ELF-1 (cell line): ENCODE measurements at places on chromosomes 1 and 21.
A peak's percentile ranks its signal among the peaks of the same experiment; 100 is the strongest.

GRCh38 chr1:176790786-176791185 is 327.8 kb downstream of the PAPPA2 start:
- DNase-seq, result no peak

- no peak for DNase-seq
Measured at GRCh38 chr1:44029260-44029910, 1.9 kb downstream of the SLC6A9 start.

DNA sequence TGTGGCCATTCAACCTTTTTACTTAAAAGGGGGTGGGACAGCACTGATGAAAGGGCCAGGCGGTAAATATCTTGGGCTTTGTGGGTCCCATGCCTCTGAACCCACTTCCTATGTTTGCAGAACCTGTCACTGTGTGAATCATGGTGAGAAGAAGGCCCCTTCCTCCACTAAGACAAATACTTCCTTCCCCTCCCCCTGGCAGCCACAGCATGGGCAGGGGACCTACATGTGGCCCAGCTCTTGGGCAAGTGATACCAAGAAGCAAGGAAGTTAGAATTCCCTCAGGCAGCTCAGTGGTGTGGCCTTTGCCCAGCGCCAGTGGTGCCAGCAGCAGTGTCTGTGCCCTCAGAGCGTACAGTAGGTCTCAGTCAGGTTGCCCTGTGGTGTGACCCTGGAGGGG is 168.6 kb downstream of the TRIM33 start:
- no peak for DNase-seq

DNA sequence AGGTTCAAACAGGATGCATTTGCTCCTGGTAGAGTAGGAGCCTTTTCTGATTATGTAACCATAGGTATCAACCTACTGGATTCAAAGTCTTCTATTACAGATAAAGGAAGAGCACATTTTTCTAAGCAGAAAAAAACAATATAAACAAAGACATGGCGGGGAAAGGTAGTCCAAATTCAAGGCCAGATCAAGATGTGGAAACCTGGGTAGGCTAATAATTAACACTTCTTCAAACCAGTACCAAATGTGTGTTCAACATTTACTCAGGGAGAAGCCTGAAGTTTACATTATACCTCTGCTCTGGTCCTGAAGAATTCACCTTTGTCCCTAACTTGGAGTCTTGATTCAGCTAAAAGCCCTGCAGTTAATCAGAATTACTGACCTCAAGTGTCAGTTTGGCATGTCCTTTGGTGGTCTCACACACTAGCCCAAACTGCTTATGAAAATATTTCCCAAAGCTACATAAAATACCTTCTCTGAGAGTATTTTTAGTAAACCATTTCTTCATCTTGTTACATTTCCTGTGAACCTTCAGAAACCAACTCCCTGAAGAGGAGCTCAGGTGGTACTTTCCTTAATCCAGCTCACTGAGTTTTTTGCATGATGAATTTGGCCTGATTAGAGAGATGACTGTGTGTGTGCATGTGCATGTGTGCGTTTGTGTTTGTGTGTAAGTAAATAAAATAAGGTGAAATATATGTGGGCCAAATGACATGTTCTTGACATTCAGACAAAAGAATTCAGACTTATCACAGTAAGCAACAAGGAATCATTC is 70.2 kb downstream of the TOR3A start:
- no peak for DNase-seq

- no peak for DNase-seq
Measured at GRCh38 chr1:30423570-30423969, 299.8 kb downstream of the MATN1 start.

DNA sequence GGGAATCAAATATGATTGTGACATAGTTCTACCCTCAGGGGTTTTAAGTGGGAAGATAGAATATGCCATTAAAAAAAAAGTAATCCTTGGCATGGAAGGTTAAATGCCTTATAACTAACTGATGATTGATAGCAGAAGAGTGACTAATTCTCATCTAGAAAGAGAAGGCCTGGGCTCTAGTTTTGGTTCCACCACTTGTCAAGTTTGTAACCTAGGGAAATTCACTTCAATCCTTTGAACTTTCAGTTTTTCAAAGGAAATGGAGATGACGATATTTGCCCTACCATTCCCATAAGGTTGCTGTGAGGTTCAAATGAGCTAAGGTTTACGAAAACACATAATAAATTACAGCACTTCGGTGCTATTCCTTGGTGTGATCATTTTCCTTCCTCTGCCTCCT is 88.5 kb downstream of the GPR88 start:
- no peak for DNase-seq

DNA sequence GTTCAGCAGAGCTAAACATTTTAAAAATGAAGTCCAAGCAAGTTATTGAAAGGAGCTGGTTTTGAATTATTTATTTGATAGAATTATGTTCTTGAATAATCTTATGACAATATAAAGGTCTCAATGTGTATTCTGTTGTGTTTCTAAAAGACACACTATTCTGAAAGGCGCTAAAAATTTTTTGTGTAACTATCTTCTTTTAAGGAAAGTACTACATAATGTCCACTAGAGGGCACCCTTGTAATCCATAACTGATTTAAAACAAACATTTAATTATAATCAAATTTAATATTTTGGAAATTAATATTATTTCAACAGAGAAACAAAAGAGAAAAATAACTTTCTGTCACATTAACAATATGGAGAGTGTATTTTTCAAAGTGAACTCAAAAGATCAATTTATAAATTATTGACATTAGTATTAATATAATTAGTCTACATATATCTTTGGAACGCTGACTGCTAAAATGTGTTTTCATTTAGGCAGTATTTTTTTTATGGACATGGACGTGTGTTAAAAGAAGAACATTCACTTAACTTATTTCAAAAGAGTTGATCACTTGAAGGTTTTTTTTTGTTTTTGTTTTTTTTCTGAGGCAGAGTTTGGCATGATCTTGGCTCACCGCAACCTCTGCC is 248.4 kb downstream of the DENND1B start:
- no peak for DNase-seq

- DNase-seq, result no peak
Measured at GRCh38 chr1:21884456-21885235, 52.5 kb downstream of the HSPG2 start.

DNA sequence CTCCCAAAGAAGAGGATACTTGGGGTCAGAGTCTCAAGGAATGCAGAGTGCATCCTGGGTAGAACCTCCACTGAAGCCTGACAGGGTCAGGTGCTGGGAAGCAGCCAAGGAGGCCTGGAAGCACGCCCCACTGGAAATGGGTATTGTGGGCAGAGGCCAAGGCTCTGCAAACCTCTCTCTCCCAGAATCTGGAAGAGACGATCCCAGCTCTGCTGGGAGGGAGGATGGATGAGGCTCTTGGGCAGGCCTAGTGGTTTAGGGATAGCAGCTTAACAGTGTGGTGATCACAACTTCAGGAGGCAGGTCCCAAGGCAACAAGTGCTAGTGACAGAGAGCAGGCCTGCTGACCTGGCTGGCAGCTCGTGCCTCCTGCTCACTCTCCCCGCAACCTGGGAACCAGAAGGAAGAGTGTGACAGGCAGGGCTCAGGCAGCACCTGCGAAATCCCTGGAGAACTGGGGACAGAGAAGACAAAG is 641.0 kb downstream of the PLPP3 start:
- no peak for DNase-seq

GRCh38 chr1:32372149-32372756 is 9.9 kb downstream of the TSSK3 start:
- DNase-seq, result no peak

DNA sequence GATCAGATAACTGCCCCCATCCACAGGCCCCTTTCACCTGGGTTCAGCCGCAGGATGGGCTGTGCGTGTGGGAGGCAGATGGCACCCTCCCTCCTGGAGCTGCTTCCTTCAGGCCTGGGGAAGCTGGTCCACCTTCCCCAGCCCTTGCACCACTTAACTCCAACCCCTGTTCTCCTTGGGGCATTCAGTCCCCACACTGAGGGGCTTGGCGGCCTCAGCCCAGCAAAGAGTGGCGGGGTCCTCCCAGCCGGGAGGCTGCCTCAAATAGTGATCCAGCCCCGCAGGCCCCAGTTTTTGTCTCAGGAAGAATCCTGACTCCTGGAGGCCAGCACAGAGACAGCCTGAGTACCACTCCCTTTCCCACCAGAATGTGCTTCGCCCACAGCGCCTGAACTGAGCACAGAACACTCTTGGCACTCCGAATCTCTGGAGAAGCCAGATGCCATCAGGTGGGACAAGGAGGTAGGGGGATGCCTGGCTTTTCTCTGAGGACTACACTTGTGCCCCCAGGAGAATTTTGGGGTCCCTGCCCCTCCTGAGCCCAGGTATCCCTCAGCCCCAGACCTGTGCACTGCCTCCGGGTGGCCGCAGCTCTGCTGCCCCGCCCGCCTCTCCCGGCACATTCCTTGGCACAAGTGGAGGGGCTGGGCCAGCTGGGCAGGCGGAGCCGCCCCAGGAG is 936 bp downstream of the PAQR6 start:
- no peak for DNase-seq

DNA sequence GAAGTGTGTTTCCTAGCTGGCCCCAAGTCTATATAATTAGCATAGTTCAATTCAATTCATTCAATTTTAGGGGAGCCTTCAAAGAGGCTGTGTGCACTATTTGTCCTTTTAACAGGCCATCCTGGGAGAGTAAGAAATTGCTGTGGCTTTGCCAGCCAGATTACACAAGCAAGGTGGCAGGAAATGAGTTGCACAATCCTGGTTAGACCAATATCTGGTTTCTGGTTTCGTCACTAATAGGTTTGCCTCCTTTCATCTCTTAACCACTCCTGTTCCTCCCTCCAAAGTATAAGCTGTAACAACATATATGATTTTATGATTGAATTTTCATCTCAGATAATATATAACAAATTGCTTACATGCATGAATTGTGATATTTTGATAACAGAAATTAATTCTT is 84.1 kb upstream of the NEGR1 start:
- no peak for DNase-seq

DNA sequence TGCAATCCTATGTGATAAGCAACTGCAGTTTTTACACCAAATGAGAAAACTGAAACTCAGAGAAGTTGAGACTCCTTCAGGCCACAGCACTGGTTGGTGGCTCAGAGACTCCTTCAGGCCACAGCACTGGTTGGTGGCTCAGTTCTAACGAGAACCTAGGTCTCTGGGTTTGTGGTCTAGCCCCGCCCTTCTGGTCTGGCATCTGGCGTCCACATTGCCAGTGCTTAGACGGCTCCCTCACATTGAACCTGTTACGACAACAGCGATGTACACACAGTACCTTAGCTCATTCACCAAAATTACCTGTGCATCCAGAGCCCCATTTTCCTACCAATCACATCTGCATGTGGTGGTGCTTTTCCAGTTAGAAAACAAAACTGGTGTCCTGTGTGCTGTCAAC is 66.1 kb downstream of the NID1 start:
- no peak for DNase-seq

GRCh38 chr1:87274851-87275250 is 53.8 kb upstream of the LMO4 start:
- DNase-seq, result no peak

- DNase-seq, result peak; percentile 91
Measured at GRCh38 chr1:22275626-22276395, 132.9 kb upstream of the WNT4 start.

- no peak for DNase-seq
Measured at GRCh38 chr1:13677896-13678295, 22.1 kb upstream of the PRDM2 start.

GRCh38 chr21:46604329-46604974 is 430 bp downstream of the S100B start:
- DNase-seq, result no peak

- no peak for DNase-seq
Measured at GRCh38 chr21:34606621-34607020, 8.3 kb downstream of the RCAN1 start.

DNA sequence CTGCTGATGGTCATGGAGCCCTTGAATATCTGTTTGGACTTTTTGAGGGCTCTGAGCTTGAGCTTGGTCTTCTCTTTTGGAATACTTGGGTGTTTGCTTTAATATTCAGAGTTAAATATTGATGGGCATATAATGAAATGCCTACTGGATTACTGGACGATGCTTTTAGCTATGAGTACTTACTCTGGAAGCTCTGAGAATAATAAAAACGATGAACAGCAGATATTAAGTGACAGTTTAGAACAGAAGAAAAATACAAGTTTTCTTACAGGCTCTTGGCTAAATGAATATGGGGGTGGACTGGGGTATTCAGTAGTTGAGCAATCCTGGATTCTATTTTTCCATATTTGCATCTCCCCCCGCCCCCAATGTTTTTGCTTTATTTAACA is 20.7 kb downstream of the GALNT2 start:
- no peak for DNase-seq

DNA sequence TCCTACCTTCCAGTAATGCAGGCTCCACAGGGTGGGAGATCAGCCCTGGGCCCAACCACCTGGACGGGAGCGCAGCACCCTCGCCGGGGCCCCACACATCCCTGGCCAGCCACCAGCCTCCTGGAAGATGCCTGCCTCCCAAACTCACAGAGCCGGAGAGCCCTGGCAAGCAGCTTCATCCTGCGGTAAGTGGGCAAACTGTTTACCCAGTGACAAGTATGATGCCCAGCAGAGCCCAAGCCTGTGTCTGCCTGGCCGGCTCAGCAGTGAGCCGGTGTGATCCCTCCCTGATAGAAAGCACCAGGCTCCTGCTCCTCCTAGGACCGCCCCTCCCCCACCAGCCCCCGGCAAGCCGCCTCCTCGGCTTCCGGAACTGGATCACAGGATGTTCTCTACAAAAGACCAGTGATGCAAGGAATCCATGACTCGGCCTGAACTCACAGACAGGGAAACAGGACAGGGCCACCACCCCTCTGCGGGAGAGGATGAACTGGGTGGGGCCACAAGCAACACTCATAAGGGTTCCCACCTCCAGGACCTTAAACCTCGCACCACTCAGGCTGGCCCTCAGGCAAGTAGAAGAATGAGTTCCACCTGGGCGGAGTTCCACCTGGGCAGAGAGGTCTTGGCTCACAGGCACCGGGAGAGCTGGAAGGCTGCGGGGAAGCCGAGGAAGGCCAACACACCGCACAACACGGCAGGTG is 7.9 kb downstream of the ACOT7 start:
- DNase-seq, result peak; percentile 96

DNA sequence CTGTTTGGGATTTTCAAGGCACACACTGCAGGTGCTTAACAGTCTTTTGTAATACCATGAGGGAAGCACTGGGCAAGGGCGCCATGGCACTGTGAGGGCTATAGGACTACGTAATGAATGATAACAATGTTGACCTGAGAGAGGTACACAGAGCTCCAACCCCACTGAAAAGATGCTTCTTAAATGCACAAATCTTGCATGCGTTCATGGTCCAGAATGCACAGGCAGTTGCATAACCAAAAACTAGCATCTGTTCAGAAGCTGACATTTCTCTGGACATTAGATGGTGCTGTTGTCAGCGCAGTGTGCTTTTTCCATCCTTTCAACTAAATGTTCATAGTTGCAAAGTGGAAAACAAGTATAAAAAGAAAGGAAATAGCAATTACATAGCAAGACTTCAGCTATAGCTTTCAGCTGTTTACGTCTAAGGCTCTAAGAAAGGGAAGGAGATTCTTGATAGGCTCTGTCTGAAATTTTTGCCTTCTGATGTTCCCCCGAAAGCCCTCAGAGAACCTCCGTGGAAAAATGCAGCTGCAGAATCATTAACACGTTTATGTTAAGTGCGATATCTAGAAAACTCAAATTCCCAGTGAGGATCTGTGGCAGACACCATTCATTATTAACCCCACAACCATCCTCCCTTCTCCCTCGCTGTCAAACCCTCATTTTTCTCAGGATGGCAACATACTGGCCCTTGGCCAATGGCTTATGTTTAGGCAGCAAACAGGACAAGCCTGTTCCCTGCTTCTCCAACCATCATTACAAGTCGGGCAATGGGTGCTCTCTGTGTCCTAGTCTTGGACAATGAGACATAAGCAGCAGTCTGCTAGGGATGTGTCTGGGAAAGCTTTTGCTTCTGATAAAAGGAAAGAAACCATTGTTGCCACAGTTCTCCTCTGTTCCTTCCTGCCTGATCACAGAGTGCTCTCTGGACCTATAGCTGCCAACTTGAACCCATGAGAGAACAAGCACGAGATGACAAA is 8.2 kb upstream of the TARBP1 start:
- no peak for DNase-seq
